Fibroblast of skin of right biceps (primary cell): ENCODE measurements at places on chromosomes 4 and X.

- DNase-seq: no peak
These were observed 472.4 kb upstream of the NWD2 start for GRCh38 chr4:36772154-36772516.

DNA sequence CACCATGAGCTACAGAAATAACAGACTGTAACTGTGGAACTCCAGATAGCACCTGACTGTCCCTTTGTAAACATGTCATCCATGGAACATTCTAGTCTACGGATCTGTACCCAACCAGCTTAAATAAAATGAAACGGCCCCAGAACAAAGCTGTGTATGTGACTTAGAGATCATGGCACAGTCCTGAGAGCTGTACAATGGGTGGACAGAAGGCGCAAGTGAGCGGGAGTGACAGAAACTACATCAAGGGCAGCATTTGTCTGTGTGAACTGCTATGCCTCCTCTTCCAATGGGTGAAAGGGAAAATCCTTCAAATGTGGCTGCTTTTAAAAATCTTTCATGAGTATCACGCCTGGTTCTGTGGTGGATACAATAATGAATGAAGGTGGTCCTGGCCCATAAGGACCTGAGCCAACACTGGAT, 72.5 kb downstream of the FAT1 start:
- DNase-seq: no peak

- DNase-seq: no peak
These were observed 69.2 kb upstream of the PLS3 start for GRCh38 chrX:115491766-115492165.

GRCh38 chr4:55409468-55410171, 13.9 kb downstream of the TMEM165 start:
- DNase-seq: peak; percentile 65

DNA sequence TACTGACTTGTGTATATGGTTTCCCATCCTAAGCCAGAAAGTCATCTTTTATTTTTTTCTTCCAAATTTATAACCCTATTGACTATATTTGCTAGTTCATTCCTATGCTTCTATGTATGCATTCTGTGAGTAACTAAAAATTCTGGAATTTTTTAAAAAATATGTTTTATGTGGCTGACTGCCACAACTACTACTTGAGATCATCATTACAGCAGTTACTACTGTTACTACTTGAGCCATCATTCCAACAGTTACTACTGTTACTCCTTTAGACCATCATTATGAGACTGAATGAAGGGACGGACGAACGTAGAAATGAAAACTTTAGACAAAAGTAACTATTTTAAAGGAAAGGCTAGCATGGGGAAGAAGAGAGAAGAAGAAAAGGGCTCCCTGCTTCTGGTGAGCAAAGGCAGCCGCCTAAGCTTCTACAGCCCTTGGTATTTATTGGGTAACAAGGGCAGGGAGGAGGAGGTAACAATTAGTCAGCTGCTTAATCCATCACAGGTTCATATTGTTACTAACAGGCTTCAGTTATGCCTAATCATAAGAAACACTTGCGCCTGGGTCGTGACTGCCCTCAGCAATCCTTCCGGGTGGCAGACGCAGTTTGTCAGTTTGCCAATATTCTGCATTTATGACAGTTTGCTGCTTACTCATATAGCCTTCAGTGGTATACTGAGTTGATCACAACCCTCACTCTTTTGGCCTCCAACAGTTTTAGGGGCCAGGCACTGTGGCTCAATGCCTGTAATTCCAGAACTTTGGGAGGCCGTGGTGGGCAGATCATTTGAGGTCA, 80.4 kb downstream of the PDLIM5 start:
- peak; percentile 70 for DNase-seq

GRCh38 chr4:108742451-108743420, 20.1 kb downstream of the ETNPPL start:
- DNase-seq: no peak

GRCh38 chrX:153595387-153595786, 3.6 kb downstream of the CCNQ start:
- DNase-seq: no peak

DNA sequence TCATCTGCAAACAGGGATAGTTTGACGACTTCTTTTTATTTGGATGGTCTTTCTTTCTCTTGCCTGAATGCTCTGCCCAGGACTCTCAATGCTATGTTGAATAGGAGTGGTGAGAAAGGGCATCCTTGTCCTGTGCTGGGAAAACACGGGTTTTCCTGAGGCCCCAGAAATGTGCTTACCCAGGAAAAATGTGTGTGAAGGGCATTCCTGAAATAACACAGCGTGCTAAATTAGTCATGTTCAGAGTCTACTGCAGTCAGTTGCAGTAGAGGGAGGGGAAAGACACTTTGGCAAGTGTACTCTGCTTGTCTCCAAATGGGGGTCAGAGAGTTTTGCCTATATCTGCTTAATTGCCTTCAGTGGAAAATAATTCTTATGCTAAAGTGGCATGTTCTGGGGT, 153.9 kb downstream of the CCNG2 start:
- DNase-seq: peak; percentile 48

DNA sequence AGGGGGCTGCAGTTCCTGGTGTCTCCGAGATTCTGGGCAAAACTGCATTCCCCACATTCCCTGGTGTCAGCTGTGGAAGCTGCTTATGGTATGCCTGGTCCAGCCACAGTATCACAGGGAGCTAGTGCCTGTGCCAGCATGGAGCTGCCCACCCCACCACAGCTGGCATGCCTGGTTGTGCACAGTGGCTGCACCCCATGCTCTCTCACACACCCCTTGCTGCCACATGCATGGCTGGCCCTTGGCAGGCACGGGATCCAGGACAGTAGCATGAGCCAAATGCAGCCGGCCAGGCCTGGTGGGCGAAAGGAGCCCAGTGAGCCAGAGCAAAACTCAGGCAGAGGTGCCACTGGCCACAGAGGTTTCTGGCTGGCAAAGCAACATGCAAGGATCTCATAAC, 418.0 kb upstream of the SPOCK3 start:
- DNase-seq: no peak

DNA sequence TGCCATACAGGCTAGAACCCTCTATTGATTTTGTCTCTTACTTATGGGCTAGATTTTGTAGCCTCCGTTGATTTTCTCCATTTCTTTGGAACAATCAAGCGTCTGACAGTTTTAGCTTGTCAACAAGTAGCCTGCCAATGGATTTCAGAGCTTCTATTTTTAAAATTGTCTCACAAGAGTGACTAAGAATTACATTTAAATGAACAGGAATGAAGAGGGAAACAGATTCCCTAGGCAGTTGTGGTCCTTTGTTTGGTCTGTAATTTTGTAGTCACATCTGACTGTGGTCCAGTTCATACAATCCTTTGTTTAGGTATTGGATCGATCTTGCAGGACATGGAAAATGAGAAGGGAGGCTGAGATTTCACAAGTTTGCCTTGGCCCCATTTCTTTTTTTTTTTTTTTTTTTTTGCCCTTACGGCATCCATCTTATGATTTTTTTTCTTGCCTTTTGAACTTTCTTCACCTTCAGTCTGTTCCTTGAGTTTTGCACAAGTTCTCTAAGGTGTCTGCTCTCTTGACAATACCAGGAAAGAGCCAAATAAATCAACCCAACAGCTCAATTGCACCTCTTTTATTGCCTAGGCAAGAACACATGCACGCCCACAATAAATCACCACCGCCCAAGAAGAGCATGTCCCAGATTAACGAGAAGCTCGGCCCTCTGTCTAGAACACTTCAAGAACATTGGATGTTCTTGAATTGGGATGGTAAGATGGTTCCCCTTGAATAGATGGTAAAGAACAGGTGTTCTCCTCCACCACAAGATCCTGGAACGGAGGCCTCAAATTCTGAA, 86.5 kb upstream of the EGFL6 start:
- DNase-seq: peak; percentile 32

DNA sequence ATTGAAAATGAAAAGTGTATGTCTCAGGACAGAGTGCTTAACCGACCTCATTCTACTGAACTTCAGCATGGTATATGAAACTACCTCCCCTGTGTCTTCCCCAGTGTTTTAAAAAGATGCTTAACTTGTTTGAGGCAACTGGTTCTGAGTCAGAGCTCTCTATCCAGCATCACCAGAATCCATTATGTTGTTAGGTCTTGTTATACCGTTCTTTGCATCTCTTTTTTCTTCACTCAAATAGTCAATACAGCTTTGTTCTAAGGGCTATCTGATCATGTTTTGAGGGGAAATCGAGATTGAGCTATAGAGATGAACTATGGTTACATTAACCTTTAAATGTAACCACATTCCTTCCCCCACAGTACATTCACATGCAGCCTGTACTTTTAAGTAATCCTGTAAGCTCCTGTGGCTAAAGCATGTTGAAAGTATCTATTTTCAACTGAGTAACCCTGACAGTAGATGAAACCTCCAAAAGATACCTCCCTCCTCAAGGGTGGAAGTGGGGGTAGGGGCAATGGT, 514.4 kb downstream of the RPA4 start:
- DNase-seq: peak; percentile 19

- no peak for DNase-seq
These were observed 7.8 kb downstream of the QDPR start for GRCh38 chr4:17504081-17504480.

- no peak for DNase-seq
These were observed 127.1 kb upstream of the ENPEP start for GRCh38 chr4:110348711-110349383.

DNA sequence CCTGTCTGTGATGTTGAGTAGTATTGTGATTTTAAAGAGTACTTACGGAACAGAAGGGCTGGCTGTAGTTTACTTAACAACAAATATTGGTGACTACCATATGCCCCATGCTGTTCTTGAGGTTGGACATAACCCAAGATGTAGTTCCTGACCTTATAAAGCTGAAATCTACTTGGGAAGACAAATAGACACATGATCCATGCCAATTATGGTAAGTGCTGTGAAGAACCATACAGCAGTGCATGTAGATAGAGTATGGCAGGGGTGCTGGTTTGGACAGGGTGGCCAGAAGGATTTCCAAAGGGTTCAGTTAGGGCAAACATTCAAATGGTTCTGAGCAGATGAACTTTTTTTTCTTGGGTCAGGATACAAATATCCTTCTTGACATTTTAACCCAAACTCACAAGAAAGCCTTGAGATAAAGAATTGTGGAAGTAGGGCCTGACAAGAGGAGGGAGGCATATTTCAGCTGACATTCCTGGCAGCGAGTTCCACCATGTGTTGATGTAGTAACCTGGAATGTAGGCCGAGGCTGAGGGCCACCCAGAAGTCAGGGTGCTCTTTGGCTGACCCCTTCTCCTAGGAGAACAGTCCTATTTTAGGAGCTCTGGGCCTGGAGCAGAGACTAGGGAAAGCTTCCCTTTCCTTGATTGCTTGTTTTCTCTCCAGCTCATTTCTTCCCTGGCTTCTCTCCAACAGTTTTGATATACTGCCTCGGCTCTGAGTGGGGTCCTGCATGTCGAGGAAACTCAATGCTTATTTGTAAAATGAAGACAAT, 74.2 kb downstream of the FREM3 start:
- peak; percentile 65 for DNase-seq

- DNase-seq: peak; percentile 43
These were observed 218.2 kb downstream of the IDS start for GRCh38 chrX:149286940-149287349.

DNA sequence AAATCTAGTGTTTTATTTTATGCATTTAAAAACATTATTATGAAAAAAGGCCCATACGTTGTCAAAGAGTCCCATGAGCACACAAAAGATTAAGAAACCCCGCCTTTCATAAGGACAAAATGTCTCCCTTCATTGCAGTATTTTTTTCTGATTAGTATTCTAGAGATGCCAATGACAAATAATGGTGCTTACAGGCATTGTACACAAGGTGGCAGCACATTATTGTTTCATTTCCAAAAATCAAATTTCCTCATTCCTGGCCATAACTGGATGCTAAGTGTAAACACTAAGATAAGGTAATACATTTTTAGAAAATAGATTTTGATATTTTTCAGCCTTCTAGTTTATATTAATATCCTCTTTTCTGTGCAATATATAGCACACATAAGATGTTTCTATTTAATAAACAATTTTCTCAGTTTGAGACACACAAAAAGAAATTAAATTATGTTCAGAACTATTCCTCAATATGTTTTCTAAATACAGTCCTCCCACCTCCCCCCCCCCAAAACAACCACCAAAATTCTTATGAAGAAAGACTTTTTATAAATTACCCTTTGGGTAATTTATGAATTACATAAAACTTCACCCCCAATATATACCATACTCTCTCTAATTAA, 47.7 kb downstream of the TIGD2 start:
- peak; percentile 43 for DNase-seq

DNA sequence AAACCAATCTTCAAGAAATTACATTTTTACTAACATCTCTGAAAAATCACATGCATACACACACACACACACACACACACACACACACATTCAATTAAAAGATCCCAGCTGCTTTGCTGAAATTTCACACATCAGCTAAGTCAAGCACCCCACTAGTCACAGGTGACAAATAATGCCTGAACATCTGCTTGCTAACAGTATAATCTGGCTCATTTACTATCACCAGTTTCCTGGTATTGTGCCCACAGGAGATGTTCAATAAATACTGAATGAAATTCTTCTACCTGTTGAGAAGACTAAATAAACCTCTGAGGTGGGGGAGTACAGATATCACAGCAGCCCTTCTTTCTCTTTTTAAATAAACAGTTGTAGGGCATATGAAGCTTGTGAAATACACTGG, 994.0 kb downstream of the ARAP2 start:
- DNase-seq: no peak

GRCh38 chrX:71095555-71095980, at the start of gene FOXO4:
Gene FOXO4 (plus strand): TSS chrX:71095851. CDS start chrX:71096529, 678 bp downstream.
- peak; percentile 84 for DNase-seq

GRCh38 chr4:40613456-40613855, 16.2 kb downstream of the RBM47 start:
- peak; percentile 76 for DNase-seq

DNA sequence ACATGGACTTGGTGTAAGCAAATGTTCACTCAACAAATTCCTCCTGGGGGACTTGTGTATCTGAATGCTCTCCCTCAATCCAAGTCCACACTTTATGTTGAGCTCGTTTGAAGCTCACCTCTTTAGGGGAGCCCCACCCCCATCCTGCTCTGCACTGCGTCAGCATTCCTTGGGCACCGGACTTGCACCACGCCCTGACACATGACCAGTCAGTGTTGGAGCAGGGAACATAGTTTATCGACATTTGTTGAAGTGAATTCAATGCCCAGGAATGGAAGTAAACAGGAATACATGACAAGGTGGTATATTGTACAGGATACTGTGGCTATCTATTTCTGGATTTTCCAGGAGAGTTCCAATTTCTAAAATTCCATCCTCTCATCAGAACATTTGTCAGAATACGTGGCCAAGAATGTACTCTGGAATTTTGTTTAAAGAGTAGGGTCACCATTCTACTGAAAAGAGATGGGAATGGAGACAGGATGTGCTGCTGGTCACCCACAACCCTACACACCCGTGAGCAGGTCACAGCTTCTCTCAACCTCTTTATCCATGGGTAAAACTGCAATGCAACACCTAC, 60.0 kb upstream of the LNX1 start:
- peak; percentile 62 for DNase-seq

DNA sequence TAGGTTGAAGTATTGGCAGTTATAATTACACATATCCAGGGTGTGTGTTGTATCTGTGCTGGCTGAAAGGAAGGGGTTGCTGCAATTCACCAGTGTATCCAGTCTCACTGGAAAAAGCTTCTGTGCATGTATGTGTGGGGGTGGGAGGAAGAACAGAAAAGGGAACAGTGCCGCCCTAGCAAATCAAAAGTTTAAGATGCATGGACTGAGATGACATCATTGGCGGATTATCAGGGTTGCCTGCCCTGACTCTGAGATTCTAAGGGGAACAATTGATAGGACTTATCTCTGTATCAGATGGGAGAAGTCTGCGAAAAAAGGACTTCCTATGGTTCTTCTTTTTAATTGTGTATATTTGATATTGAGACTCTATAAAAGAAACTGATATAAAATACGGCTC, 3.5 kb downstream of the SLC25A43 start:
- DNase-seq: no peak

GRCh38 chr4:108031427-108032083, 41.9 kb downstream of the HADH start:
- peak; percentile 18 for DNase-seq
